ENCODE measurements at places on chromosomes 3 and 15.

- no peak for DNase-seq
Measured at GRCh38 chr3:143809121-143809621, 39.1 kb downstream of the SLC9A9 start.

- DNase-seq, result no peak
Measured at GRCh38 chr15:100892013-100892355, 12.4 kb downstream of the ALDH1A3 start.

DNA sequence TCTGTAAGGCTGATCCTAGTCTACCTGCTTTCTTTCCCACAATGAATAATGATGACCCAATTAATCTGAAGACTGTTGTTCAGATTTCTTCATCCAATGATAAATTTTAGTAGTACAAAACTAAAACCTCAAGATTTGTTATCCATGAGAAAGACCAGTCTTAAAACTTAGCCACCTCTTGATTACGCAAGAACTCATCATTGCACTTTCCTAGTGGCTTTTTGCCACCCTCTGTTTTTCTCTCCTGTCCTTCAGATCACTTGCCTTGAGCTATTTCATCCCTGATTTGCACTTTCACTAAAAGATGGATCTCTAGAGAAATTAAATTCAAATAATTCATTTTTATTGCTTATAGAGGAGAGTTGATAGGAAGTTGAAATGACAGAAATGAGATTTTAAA, 142.7 kb upstream of the RBMS3 start:
- no peak for DNase-seq

GRCh38 chr15:64856429-64857145, 14.9 kb downstream of the PLEKHO2 start:
- no peak for DNase-seq

- DNase-seq, result no peak
Measured at GRCh38 chr3:151538456-151539393, 77.9 kb upstream of the IGSF10 start.

GRCh38 chr3:125433611-125434041, 58.5 kb upstream of the ZNF148 start:
- DNase-seq, result no peak

DNA sequence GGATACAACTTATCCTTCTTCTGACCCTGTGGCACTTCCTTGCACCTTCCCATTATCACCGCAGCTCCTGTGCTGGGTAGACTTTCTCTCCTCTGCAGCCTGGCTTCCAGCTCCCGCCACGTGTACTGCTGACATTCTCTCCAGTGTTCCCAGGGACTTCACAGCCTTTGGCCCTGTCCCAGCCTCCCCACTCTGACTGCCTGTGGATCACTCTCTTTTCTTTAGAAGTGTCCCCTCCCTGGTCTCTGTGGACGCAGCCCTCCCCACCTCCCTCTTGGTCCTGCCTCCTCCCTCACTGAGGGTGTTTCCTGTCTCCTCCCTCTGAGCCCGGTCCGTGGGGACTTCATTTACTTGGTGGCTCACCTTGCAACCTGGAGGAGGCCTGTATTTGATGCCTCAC, 17.4 kb downstream of the PDIA5 start:
- no peak for DNase-seq

DNA sequence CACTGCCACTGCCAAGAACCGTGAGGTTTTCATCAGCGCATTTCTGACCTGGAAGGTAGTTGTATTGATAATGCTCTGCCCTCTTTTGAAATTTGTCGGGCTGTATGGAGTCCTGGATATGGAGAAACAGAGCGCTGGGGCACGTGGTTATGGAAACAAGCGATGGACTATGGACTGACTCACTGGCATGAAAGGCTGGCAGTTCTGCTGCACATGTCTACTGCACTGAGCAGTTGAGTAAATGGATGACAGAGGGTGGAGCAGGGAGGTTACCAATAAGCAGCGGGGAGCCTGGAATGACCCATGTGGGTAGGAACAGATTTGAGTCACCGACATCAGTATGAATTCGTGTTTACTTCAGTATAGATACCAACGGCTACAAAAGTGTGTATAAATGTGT, 429.5 kb downstream of the OCA2 start:
- no peak for DNase-seq

- no peak for DNase-seq
Measured at GRCh38 chr3:193865339-193865738, 270.6 kb upstream of the HES1 start.

- peak; percentile 45 for DNase-seq
Measured at GRCh38 chr3:197372047-197372661, 73.7 kb upstream of the DLG1 start.

DNA sequence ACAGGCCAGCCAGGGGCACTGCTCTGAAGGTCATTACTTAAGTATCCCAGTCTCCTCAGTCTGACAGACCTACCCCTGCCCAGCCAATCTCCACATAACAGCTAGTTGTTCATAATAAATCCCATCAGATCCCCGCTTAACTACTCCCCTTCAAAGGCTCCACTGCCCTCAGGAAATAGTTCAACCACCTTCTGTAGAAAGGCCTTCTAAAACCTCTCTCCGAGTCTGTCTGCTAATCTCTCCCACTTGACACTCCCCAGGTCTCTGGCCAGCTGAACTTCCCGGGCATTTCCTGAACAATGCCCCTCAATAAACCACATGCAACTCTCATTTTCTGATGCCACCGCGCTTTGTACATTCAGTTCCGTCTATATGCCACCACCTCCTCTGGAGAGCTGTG, 6.0 kb downstream of the PRC1 start:
- DNase-seq, result no peak

DNA sequence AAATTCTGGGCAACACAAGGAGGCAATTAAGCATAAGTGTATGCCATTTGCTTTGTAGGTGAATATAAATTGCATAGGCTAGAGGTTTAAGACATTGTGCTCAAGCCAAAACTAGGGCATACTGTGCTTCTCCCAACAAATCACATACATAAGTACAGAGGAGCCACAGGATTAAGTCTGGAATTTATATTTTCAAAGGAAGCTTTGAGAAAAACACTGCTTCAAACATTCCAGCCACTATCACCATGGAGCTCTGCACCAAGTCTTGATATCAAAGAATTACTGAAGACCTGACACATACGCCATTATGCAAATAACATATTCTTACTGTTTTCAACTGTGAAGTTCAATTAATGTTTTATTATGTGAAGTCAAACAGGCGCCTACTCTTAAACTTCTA, 119.4 kb upstream of the NPHP3 start:
- DNase-seq, result no peak

DNA sequence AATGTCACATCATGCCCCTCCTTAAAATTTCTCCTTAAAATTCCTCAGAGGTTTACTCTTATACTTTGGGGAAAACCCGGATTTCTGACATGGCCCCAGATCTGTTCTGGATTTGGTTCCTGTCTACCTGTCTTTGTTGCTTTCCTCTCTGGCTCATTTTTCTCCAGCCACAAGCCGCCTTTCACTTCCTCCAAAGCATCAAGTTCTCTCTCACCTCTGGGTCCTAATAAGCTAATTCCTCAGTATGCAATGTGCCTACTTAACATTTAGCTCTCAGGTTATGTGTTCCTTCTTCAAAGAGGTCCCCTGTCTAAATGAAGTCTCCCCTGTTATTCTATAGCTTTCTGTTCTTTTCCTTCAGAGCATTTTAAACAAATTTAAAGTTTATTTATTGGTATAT, 16.1 kb downstream of the HMG20A start:
- no peak for DNase-seq

DNA sequence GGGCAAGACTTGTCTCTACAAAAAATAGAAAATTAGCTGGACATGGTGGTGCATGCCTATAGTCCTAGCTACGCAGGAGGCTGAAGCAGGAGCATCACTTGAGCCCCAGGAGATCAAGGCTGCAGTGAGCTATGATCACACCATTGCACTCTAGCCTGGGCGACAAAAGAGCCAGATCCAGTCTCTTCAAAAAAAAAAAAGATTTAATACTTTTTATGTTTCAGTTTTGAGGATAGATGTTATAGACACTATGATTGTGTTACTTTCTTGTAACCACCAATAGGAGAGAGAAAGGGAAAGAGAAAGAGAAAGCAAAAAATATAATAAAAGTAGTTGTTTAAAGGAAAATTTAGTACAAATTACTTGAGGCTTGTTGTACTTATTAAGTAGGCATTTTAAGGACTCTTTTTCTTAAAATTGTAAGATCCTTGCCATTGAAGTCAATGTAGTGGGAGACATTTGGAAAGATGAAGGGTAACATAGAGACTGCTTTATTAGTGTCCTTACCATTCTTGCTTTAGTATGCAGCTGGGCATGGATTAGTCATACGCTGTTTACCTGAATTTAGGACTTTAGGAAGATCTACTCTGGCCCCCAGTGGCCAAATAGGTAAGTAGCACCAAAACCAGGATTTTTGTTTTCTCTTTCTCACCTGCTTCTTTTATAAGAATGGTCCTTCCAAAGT, 35.1 kb upstream of the ZDHHC23 start:
- DNase-seq, result peak; percentile 57

DNA sequence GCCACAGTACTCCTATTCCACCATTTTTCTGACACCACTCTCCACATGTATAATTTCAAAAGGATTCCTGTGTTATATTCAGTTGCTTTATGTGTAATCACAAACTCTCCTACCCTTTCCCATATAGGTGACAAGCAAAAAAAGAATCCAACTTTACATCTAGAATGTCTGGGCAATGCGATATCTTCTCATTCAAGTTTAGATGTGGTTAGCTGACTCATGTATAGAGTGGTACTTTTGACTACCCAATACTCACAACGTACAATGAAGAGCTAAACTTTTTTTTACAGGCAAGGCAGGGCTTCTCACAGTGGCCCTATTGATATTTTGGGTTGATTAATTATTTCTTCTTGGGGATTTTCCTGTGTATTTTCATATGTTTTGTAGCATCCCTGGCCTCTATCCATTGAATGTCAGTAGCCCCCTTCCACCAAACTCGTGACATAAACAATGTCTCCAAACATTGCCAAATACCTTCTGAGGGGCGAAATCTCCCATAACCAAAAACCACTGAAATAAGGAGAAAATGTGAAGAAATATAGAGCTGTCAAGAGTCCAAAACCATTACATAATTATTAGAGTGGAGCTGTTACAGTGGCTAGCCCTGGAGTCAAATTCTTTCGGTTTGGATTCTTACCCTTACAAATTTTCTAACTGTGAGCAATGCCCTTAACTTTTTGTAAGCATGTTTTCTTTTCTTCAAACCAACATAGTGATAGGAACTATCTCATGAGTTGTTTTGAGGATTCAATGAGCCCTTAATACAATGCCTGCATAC, 342.6 kb downstream of the NSUN3 start:
- no peak for DNase-seq

GRCh38 chr3:64571982-64572381, 115.8 kb downstream of the ADAMTS9 start:
- no peak for DNase-seq

DNA sequence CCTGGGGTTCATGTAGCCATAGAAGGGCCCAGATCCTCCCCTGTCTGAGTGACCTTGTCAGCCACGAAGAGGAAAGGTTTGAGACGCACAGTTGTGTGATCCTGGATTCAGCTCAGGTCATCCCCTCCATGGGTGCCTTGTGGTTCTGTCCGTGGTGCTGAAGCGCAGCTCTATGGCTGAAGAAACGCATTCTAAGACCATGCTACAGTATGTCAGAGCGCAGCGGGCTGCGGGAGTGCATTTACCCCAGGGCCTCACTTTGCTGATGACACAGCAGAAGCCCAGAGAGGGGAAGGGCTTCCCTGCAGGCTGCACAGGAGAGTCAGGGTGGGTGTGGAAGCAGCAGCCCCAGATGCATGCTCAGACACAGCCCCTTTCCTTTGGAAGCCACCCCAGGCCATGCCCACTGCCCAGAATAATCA, 68.8 kb upstream of the IQSEC1 start:
- peak; percentile 93 for DNase-seq

DNA sequence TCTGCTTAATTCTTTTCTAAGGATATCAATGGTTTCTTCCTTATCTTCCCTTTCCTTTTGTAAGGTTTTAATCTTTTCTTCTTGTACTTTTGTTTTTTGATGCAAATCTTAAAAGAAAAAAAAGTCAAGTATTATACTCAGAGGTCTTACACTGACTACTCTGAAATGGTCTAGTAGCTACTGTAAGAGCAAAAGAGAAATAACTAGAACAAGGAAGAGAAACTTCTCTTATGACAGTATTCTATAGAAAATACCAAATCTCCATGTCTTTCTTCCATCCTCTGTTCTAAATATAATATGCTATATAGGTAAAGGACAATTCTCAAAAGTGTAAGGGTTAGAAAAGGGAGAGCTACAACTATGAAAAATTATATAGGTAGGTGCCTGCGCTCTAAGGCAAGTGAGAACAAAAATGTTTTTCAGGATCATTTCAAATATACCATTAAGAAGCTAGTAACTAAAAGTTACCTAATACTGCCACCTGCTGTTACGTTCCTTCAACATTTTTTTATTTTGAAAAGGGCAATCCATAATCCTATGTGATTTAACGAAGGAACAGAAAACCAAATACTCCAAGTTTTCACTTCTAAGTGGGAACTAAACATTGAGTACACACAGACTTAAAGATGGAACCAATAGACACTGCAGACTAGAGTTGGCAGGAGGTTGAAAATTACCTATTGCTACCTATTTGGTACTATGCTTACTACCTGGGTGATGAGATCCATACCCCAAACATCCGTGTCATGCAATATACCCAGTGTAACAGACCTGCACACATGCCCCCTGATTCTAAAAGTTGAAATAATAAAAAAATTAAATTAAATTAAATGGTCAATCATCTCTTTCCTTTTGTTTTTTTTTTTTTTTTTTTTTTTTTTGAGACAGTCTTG, 36.7 kb downstream of the CIP2A start:
- peak; percentile 13 for DNase-seq

DNA sequence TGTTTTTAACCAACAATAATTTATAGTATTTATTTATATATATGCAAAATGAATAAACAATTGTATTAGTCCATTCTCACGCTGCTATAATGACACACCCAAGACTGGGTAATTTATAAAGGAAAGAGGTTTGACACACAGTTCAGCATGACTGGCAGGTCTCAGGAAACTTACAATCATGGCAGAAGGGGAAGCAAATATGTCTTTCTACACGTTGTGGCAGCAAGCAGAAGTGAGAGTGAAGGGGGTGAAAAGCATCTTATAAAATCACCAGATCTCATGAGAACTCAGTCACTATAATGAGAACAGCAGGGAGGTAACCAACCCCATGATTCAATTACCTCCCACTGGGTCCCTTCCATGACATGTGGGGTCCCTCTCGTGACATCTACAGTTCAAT, 162.8 kb upstream of the SLITRK3 start:
- no peak for DNase-seq

Measured in iPS-NIHi11 (cell line).